D721Med (cell line): ENCODE measurements at places on chromosomes 6 and 20.

DNA sequence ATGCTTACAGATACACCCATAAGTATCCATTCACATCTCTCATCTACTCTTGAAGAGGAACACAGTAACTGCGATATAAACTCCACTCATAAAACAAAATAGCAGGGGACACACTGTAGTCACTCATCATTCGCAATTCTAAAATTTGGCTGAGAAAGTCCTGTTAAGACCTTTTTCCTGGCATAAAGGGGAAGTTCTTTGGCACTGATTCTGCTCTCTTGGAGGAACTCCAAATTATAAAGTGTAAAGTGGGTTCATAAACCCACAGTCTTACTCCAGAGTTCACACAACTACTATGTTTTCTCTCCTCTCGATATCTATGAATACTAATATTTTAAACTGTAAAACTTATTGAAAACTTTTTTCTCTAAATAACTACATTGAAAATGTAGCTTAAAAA is 80.6 kb downstream of the ADGB start:
- no peak for DNase-seq

DNA sequence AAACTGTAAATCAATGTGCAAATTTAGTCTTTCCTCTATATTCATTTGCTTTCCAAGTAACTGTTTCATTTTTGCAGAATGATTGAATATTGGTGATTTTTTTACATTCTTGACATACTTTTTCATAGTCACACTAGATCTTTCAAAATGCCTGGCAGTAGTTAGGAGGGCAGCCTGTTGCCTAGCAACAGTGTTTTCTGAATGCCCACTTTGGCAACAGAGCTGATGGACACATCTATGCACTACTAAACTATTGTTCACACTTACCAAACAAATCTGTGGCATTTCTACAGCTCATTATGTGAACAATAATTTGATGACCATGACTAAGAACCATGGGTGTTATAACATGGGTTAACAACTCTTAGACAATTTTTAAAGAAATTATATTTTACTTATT is 438.0 kb upstream of the IMPG1 start:
- no peak for DNase-seq

GRCh38 chr20:62371588-62372041 is 4.5 kb upstream of the LAMA5 start:
- DNase-seq = no peak

- no peak for DNase-seq
Observed at GRCh38 chr6:33123732-33124524, 48.1 kb downstream of the HLA-DPB1 start.

DNA sequence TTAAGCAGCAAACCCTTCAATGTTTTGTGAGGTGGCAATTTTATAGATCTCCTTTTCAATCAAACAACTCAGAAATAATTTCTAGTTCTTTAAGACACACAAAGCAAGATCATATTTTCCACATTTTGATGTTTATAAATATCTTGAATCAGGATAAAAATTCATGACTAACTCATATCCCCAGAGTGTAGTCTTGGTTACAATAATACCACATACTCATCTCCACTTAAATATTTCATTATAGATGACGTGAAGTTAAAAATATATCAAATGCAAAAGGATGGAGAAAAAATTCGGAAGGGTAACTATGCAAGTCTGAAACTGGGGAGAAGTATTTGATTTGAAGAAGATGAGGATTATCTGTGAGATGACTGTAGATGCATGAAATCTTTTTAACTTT is 59.8 kb upstream of the HIVEP1 start:
- no peak for DNase-seq

- DNase-seq = no peak
Observed at GRCh38 chr6:26629359-26629758, 30.2 kb downstream of the ZNF322 start.
